Activated CD8-positive, alpha-beta memory T cell treated with anti-CD3 and anti-CD28 coated beads for 1 hour (primary cell): ENCODE measurements at places on chromosomes 3 and 15.

DNA sequence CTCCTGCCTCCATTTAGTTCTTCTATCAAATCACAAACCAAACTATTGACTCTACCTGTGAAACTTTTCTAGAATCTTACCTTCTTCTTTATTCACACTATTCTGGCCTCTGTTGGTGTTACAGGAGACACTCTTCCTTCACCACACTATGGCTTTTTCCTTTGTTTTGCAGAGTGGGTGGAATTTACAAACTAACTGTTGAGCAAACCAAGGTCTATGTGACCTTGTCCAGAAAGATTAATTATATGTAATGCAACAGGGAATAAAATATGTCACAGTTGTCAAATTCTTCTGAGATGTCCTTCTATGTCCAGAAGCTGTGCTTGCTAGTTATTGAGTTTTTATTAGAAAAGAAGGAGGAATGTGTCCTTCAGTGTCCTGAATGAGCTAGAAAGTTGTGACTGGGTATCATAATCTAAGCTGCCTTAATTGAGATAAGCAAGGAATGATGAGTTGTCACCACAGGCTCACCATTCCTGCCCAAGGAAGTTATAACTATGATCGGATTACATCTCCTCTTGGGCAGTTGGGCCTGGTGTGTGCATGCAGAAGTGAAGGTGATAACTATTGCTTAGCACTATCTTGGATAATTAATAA, 21.7 kb downstream of the ARL14 start:
- DNase-seq = no peak

GRCh38 chr3:134079761-134080160, 50.0 kb upstream of the SLCO2A1 start:
- DNase-seq = no peak

DNA sequence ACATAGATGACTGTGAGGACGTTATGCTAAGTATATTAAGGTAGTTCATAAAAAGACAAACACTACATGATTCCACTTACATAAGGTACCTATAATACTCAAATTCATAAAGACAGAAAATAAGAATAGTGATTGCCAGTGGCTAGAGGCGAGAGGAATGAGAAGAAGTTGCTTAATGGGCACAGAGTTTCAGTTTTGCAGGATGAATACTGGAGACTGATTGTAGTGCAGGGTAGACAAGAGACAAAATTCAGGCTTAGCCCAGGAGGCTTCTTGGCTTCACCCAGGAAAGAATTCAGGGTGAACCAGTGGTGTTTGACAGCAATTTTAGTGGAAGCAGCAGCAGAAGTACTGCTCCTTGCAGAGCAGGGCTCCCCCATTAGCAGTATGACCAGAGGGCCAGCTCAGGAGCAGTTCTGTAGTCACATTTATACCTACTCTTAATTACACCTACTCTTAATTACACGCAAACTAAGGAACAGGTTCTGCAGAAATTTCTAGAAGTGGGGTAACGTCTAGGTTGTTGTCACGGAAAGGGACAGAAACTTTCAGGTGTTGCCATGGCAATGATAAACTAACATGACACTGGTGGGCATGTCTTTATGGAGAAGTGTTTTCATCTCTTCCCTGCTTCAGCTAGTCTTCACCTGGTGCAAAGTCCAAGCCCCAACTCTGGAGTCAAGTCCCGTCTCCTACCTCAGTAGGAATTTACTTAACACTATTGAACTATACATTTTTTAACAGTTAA, 55.2 kb downstream of the TBL1XR1 start:
- DNase-seq = no peak

DNA sequence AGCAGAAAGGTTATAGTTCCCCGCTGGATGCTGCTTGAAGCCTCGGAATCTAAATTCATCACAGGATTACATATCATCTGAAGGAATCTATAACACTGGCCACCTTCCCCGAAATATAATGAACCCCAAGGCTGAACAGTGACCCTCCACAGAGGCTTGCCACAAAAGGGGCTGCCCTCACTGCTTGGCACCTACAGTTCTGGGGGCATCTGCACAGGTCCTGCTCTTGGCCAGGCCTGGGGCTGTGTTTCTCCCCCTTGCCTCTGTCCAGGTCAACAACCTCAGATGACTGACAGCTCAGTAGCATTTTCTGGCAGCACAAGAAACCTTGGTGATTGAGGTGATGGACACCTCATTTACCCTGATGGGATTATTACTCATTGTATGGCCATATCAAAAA, 1.5 kb upstream of the ADAMTS17 start:
- no peak for DNase-seq

DNA sequence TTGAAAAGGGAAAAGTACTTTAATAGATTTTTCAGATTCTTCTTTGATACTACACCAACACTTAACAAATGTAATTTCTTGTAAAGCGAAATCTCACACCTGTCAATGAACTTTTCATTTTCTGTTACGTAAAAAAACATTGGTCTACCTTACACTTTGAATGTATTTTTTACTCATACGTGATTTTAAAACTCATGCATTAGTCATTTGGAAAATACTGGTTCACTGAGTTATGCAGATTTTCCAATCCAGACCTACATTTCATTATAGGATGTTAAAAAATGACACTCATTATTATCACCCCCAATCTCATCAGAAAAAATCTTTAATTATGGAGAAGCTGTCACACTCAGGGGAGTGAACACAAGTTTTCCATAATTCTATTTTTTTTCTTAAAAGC, 14.7 kb downstream of the VPS39 start:
- no peak for DNase-seq

- no peak for DNase-seq
These were observed 111.6 kb upstream of the SLC6A6 start for GRCh38 chr3:14290631-14291385.

GRCh38 chr15:56608140-56608778, 125.0 kb downstream of the ZNF280D start:
- no peak for DNase-seq

DNA sequence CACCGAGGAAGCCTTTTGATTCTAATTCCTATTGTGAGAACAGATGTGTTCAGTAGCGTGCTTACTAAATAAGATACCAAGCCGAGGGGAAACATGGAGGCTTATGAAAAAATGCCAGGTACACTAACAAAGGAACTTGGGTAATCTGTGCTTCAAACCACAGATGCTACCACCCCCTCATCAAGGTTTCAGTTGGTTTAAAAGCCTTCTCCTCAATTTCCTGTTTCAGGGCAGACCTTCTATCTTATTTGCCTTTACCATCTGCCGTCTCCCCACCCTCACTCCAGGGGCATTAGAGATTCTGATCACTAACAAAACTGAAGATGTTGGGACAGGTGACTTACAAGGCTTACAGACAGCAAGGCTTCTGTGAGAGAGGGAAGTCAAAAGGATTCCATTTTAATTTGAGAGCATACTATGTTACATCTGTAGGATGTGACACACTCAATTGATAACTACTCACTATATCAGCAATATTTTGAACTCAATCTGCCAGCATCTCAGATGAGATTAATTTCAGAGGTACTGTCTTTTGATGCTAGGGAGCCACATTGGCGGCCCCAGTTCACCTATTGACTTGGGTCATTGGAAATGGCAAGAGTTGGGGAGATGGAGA, 60.6 kb upstream of the PLCL2 start:
- no peak for DNase-seq

DNA sequence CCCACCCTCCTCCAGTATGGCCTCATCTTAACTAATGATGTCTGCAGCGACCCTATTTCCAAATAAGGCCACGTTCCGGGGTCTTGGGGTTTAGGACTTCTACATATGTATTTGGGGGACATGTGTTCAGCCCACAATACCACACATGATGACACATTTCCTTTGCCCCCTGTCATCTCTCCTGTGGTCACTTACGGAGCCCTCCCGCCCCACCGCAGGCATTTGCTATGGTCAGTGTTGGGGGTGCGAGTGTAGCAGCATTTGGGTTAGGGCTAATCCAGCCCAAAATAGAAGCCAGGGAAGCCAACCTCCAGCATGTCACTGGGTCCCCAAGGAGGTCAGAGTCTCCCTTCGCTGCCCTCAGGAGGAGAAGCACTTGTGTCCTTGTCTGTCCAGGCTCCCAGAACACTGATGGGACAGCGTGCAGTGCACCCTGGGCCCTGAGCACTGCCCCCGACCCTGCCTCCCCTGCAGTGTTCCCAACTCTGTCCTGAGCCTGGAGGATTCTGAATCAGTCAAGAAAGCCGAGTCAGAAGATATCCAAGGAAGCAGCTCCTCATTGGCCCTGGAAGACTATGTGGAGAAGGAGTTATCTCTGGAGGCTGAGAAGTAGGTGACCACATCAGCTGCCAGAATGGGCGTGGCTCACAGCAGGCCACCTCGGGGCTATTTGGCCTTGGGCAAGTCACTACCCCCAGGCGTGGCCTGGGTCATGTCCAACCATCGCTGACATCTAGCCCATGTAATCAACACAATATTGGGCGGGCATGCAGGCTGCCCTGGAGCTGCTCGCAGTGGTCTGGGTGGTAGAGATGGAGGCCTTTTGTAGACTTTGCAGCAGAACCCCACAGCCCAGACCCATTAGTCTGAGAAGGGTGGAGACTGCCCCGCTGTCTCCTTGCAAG, 46.9 kb upstream of the FGD5 start:
- no peak for DNase-seq

DNA sequence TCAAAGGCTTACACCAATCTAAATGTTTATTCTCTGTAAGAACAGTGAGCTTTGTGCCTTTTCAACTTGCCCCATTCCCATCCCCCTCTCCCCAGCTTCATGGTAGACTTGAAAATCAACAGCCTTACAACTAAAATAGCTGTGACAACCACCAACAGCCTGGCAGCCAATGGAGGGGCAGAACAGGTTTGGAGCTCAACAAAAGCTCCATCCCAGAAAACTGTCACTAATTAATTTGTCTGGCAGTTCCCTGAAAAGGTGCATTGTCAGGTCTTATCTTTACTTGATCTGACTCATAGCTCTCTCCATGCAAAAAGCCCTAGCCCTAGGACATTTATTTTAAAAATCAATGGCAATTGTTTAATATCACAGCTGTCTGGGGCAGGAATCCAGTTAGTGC, 22.6 kb downstream of the MTHFS start:
- DNase-seq = no peak

GRCh38 chr3:53334742-53335141, 12.6 kb downstream of the DCP1A start:
- no peak for DNase-seq

DNA sequence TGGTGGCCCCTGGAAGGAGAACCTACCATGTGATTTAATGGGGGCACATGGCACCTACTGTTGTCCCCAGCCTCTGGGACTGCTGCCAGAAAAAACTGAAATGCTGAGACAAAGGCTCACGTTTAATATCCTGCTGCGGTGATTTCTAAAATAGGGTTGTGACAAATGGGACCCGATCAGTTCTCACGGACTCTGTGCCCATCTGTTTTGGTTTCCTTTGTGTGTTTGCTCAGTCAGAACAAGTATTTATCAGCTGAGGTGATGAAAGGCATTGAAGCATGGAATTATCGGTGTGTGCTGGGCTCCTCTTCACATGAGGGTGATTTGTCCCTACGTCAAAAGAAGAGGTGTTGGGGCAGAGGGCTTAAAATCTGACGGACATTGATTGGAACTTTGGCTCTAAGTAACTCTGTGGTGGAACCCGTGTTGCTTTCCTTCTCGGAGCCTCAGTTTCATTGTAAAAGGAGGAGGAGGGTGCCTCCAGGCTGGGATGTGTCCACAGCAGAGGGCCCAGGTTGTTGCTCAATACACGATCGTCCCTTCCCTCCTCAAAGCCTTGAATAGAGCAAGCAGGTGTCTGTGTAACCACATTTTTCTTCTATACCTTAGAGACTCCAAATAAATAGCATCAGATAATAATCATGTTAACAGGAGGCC, 283.3 kb upstream of the RGMA start:
- no peak for DNase-seq

DNA sequence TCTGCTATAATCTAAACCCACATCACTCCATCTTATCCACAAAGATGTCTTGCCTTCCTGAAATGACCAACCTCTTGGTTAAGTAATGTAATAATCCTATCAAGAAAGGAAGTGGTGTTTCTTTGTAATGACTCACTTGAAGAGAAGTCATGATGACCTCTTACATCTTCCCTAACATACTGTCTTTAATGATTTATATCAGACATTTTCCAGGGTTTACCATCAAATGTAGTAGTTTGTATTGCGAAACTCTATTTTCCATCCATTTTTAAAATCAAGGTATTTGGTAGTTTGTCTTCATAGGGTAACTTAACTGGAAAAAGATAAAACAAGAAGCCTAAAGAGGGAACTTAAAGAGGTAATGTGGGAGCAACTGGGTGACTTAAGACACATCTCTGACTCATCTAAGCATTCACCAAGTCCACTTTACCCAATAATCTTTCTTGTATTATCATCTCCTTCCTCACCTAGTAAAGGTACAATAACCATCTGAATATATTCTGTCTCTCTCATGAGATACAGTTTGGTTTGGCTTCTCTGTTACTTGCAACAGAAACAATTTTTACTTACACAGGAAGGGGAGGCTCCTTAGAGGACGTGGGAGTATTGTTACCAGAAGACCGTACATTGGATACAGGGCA, 5.7 kb upstream of the MAPK6 start:
- DNase-seq = no peak

- DNase-seq = no peak
These were observed 140.5 kb downstream of the LRRK1 start for GRCh38 chr15:101059381-101060341.

DNA sequence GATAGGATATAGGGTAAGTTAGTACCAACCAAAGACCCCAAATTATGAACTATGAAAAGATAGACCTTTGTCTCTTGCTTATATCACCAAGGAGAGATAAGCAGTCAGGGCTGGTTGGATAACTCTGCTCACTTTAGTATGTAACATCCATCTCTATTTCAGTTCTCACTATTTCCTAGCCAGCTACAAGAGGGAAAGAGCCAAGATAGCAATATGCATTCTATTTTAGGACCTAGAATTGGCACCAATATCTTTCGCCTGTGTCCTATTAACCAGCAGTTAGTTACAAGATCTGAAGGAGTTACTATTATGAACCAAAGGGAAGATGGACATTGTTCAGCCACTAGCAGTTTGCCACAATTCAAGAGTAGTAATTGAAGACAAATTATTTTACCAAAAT, 457.5 kb downstream of the NSUN3 start:
- DNase-seq = no peak

DNA sequence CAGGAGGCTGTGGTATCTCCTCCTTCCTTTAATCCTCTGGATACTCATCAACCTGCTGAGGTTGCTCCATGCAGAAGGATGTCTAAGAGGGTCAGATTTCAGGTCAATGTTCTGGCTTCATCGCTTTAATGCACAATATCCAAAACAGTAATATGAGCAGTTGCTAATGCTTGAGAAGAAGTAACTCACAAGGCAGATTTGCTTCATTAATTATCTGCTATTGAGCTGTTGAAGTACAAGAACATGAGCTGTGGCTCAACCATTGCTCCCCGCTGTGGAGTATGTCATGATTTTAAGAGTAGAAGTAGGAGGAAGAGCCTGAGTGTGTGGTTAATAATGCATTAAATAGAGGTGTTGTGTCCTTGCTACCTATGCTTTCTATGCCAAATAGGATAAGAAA, 1412.9 kb upstream of the ALCAM start:
- DNase-seq = no peak

GRCh38 chr3:148319960-148320359, 377.7 kb upstream of the AGTR1 start:
- no peak for DNase-seq

DNA sequence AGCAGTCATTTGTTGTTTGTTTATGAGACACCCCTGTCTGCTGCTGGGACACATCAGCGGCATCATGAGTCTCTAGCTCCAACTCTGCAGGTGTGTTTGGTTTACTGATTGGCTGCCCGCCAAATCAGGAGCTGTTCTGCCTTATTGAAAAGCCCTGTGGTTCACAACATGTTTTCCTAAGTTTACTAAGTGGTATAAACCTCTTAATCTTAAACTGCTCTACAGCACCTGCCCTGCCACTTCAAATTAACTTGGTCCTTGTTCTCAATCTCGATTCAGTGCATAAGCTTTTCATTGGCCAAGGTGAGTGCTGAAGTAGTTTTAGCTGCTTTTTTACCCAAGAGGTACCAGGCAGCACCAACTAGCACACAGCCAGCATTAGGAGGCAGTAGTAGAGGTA, 77.8 kb upstream of the WDR72 start:
- no peak for DNase-seq
